ENCODE measurements at places on chromosomes 11 and 22. TPM values are rescaled to one million over a fixed set of nuclear protein-coding genes. Genes with fewer than 3 reads are reported as not detected.

The CCDC134 gene
- total RNA-seq, result 7.0 TPM

The ENTHD1 gene
- total RNA-seq, result not detected

The RNH1 gene
- total RNA-seq, result 296 TPM

The GAL3ST1 gene
- total RNA-seq, result 0.18 TPM

The RASL10A gene
- total RNA-seq, result not detected

The MS4A6A gene
- total RNA-seq, result not detected

The KDM4E gene
- total RNA-seq, result not detected

The TECTA gene
- total RNA-seq, result 0.28 TPM

The SEPTIN5 gene
- 22.6 TPM for total RNA-seq

The CD3D gene
- not detected for total RNA-seq

The OR52H1 gene
- total RNA-seq, result 0.43 TPM

The KIAA1671 gene
- total RNA-seq, result 0.83 TPM

The DSCAML1 gene
- not detected for total RNA-seq

The ABCG4 gene
- 0.14 TPM for total RNA-seq

The DCUN1D5 gene
- 43.4 TPM for total RNA-seq

The ELMOD1 gene
- total RNA-seq, result 0.83 TPM

The SLC22A6 gene
- total RNA-seq, result not detected

The PRDM11 gene
- total RNA-seq, result 4.0 TPM

The KCNK4 gene
- not detected for total RNA-seq

The FGF3 gene
- not detected for total RNA-seq

The C11orf52 gene
- not detected for total RNA-seq

The HSD17B12 gene
- 74.6 TPM for total RNA-seq

The NLRP6 gene
- total RNA-seq, result not detected

The ETS1 gene
- 26.7 TPM for total RNA-seq

All from smooth muscle cell of bladder (primary cell).